ENCODE measurements at places on chromosomes 7 and 10. TPM values are rescaled to one million over a fixed set of nuclear protein-coding genes. Genes with fewer than 3 reads are reported as not detected.

The CDK1 gene
- total RNA-seq, result 52.9 TPM

The ZNF804B gene
- not detected for total RNA-seq

The C10orf143 gene
- total RNA-seq, result 2.4 TPM

The FAM107B gene
- total RNA-seq, result 255 TPM

The ZNF248 gene
- 10.2 TPM for total RNA-seq

GRCh38 chr10:118610577-118610976 is 15.1 kb upstream of the PRLHR start:
- H3K4me1 ChIP-seq, result no peaks in the 10 kb centered on the region
- H3K27ac ChIP-seq, result no peak overlapping the region
- H3K36me3 ChIP-seq, result no peaks in the 10 kb centered on the region
- no peak for DNase-seq

- no peak overlapping the region for H3K4me3 ChIP-seq
- H3K27ac ChIP-seq, result no peak overlapping the region
- H3K27me3 ChIP-seq, result no peaks in the 10 kb centered on the region
- no peak for DNase-seq
- no peaks in the 10 kb centered on the region for H3K4me1 ChIP-seq
These were observed 244.3 kb downstream of the MTERF1 start for GRCh38 chr7:91636129-91636724.

GRCh38 chr10:119541046-119541445 is 1.5 kb downstream of the RGS10 start:
- H3K36me3 ChIP-seq, result no peaks in the 10 kb centered on the region
- peaks cover 26% of the 10 kb centered on the region for H3K4me1 ChIP-seq
- no peak for DNase-seq
- H3K4me3 ChIP-seq, result peak overlapping the region; percentile 82
- peaks cover 5% of the 10 kb centered on the region for H3K27me3 ChIP-seq
- peak overlapping the region; percentile 44 for H3K27ac ChIP-seq

DNA sequence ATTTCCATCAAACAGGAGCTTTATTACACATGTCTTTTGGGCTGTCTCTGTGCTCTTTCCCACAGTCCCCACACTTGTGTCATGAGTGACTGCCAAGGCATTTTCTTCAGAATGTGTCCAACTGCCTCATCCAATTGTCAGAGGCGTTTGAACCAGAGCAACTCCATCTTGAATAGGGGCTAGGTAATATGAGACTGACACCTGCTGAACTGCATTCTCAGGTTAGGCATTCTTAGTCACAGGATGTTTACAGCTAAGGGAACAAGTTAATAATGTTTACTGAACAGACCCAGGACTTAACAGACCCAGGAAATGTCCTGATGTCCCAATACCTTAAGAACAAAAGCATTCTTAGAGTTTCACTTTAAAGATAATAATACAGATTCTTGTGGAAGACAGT is 595.5 kb downstream of the REEP3 start:
- H3K27ac ChIP-seq, result no peak overlapping the region
- H3K4me3 ChIP-seq, result no peak overlapping the region
- H3K4me1 ChIP-seq, result peaks cover 3% of the 10 kb centered on the region
- DNase-seq, result no peak
- no peaks in the 10 kb centered on the region for H3K36me3 ChIP-seq
- H3K27me3 ChIP-seq, result no peaks in the 10 kb centered on the region

DNA sequence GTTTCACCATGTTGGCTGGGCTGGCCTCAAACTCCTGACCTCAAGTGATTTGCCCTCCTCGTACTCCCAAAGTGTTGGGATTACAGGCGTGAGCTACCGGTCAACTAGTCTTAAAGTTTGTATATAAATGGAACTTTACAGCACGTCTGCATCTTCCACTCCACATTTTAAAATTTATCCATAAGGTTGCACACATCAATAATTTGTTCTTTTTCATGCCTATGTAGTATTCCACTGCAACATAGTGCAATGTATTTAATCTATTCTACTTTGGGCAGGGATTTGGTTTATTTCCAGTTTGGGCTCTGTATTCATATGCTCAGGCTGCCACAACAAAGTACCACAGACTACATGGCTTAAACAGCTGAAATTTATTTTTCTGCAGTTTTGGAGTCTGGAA is 90.0 kb downstream of the NPTX2 start:
- no peak overlapping the region for H3K27ac ChIP-seq
- no peaks in the 10 kb centered on the region for H3K36me3 ChIP-seq
- no peaks in the 10 kb centered on the region for H3K4me1 ChIP-seq
- H3K4me3 ChIP-seq, result no peak overlapping the region

DNA sequence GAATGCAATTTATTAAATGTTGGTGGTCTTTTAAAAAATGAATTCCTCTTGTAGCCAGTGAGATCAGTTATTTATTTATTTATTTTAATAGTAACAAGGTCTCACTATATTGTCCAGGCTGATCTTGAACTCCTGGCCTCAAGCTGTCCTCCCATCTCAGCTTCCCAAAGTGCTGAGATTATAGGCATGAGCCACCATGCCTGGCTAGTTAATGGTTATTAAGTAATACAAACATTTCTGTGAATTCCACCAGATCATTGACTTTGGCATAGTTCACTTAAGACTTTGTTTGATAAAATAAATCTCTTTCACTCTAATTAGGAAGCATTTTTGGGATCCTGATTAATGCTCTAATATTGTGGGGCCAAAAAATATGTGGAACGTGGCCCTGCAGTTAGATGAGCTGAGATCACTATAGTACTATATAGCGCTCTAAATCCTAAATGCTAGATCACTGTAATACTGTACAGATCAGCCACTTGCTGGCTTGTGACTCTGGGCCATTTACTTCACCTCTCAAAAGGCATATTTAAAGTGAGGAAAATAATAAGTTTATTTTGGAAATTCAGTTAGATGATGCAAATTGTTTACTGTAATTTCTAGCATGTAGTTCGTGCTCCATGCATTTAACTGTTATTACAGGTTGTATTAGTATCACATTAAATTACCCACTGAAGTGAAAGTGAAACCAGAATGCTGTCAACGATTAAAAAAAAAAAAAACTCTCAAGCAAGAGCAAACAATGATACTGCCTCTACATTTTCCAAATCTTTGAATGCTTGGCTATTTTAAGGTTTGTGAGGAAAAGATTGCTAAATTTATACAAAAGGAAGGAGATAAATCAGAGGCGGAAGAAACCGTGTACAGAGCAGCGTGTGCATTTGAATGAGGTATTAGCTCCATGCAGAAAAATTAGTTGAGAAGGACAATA is 15.9 kb upstream of the FAS start:
- H3K4me3 ChIP-seq, result peak overlapping the region; percentile 91
- H3K4me1 ChIP-seq, result peaks cover 12% of the 10 kb centered on the region
- peak overlapping the region; percentile 82 for H3K27ac ChIP-seq
- DNase-seq, result no peak
- no peaks in the 10 kb centered on the region for H3K36me3 ChIP-seq
- no peaks in the 10 kb centered on the region for H3K27me3 ChIP-seq

DNA sequence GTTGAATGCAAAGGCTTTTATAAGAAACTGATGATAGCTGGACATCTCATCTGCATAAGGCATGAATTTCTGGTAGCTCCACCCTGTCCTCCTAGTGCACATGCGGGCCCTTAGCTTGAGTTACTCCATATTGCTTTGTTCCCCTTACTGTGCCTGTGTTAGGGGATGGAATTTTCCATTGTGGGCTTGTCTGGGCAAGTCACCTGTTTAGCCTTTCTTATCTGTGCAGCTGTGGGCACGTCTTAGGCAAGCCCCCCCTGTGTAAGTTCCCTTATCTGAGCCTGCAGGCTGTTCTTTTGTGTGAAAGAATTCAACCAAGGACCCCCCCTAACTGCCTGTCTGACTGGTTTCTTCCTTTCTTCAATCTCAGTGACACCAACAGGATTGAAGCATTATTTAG is 14.5 kb upstream of the CROT start:
- H3K4me1 ChIP-seq, result no peaks in the 10 kb centered on the region
- no peak overlapping the region for H3K27ac ChIP-seq
- H3K27me3 ChIP-seq, result no peaks in the 10 kb centered on the region
- H3K36me3 ChIP-seq, result peaks cover 34% of the 10 kb centered on the region

- H3K4me1 ChIP-seq, result no peaks in the 10 kb centered on the region
- DNase-seq, result no peak
- no peaks in the 10 kb centered on the region for H3K27me3 ChIP-seq
- no peaks in the 10 kb centered on the region for H3K36me3 ChIP-seq
- no peak overlapping the region for H3K27ac ChIP-seq
- H3K4me3 ChIP-seq, result no peak overlapping the region
These were observed 150.8 kb upstream of the PDE1C start for GRCh38 chr7:32221056-32221455.

All from natural killer cell treated with Interleukin-12 subunit alpha and Interleukin-12 subunit beta and Interleukin-15 and Interleukin-18, amount 100 ng/mL, for 72 hours (primary cell).